ENCODE measurements at places on chromosomes 6 and 20.

GRCh38 chr6:127972815-127973214 is 72.0 kb upstream of the THEMIS start:
- DNase-seq, result peak; percentile 43

DNA sequence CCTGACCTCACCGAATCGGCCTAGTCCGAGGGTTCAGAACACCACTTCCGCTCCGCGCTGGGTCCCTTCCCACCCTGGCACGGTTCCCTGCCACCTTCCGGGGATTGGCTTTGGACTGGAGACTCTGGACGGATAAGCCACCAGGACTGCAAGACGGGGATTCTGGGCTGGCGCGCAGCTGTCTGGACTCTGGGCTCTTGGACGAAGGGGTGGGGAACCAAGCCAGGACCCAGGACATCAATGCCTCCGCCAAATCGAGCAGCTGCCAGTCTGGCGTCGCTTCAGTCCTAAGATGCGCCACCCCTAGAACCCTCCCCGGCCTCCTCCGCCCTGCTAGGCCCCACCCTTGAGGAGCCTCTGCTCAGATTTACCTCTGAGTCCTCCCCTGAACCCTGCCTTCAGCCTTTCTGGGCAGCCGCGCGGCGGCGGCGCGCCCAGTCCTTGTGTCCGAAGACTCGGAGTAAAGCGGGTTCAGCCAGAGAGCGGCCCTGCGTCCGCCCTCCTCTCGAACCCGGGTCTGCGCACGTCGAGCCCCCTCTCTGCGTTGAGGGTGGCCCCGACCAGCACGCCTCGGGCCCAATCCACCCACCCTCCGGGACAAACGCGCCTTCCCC is 1.2 kb downstream of the KCNK17 start:
- no peak for DNase-seq

DNA sequence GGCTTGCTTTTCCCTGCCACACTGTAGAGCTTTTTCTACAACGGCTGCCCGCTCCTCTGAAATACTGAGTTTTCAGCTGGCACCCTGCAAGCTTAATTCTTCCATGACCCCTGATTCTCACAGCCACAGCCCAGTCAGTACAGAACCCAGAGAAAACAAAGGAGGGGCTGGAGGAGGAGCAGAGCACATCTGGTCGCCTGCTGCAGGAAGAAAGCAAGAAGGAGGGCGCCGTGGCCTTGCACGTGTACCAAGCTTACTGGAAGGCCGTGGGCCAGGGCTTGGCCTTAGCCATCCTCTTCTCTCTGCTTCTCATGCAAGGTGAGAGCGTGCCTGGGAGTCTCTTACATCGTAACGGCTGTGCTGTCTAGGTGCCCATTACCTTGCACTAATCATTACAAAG is 11.3 kb downstream of the DLK2 start:
- no peak for DNase-seq

- no peak for DNase-seq
These were observed 476.9 kb downstream of the KHDRBS2 start for GRCh38 chr6:61809004-61809595.

Measured in CD4-positive, alpha-beta T cell treated with Interleukin-6 for 4 hours (primary cell).